ENCODE measurements at places on chromosomes 4 and X.
A peak's percentile ranks its signal among the peaks of the same experiment; 100 is the strongest.

- DNase-seq, result no peak
Measured at GRCh38 chr4:106033469-106033868, 138.2 kb downstream of the NPNT start.

GRCh38 chr4:85826060-85826678 is 351.2 kb downstream of the ARHGAP24 start:
- DNase-seq, result peak; percentile 78

DNA sequence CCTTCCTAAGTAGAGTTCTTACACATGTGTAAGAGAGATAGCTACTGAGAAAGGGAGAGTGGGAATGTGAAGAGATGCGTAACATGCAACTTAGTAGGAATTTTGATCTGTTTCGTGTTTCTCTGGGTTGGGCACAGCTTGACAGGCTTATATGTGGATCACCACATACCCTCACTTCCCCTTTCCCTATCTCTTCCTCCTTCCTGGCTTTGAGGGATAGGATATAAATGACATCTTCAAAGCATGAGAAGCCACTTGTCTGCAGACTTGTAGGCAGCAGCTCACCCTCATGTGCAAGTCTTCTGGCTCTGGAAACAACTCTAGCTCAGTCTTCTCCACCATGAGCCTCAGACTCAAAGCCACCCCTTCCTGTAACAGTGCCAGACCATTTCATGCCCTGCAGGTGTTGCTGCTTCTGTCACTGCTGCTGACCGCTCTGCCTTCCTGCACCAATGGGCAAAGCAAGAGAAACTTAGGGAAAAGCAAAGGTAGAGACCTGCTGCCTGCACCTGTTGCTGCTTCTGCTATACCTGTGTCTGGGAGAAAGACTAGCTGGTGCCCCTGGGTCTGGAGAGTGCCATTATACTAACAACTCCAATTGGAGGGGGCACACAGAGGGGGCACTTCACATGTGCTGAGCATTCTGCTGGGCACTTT is 5.4 kb upstream of the PF4V1 start:
- DNase-seq, result no peak

DNA sequence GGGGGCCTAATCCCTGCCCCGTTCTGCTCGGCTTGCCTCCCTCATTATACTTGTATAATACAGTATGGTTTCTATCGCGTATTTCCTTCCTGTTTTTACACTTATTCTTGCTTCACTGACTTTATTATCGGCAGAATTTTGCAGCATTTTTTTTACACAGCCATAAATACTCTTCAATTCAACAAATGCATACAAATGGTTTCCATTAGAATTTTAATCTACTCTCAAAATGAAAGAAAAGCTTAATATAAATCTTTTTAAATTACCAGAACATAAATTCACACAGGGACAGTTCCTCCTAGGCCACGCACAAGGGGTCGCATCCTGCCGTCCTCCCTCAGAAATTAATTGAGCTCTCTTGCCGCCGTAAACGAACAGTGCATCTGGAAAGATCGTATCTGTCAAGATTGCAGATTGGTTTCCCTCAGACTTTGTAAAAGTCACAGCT is 42.9 kb downstream of the DCTD start:
- no peak for DNase-seq

DNA sequence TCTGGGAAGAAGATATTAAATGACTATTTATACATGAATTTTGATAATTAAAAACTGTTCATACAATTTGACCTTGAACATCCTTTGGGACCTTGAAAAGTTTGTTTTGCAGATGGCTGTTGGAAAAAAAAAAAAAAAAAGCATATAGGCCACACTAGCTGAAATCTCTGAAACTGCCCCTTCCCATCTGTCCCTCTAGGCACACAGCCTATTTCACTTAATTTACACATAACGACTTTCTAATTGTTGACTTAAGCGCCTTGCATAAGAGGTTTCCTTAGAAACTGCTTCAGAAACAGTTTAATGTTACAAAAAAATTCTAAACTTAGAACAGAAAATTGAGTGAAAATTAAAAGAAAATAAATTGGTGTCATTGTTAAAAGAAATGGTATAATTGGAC is 131.0 kb downstream of the COX18 start:
- DNase-seq, result no peak

DNA sequence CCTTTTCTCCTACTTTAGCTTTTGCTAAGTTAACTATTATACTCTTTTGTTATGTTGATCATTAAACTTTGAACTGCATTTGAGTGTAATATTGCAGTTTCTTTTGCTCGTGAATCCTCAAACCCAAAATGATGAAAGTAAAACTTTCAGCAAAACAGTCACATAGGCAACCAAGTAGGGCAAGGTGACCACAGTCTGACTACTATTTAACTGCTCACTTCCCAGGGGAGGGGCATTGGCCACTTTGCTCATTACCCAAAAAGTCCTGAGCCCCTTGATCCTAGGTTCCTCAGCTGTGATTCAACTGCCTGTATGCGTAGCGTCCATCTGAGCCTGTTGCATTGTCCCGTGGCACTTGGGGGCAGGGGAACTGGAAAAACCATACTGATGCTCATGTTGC is 17.0 kb downstream of the RBMX2 start:
- DNase-seq, result no peak

DNA sequence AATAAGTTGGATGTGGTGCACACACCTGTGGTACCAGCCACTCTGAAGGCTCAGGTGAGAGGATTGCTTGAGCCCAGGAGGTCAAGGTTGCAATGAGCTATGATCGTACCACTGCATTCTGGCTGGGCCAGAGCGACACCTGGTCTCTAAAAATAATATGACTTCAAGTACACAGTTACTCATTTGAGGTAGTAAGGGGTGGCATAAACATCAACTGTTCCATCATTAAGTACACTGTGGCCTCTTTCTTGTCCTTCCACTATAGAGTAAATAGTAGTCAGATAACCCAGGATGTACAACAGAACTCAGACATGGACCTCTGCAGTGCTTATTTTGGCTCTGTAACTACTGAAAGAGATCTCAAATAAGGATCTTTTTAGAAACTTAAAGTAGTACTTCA is 10.6 kb downstream of the FAM9B start:
- no peak for DNase-seq

DNA sequence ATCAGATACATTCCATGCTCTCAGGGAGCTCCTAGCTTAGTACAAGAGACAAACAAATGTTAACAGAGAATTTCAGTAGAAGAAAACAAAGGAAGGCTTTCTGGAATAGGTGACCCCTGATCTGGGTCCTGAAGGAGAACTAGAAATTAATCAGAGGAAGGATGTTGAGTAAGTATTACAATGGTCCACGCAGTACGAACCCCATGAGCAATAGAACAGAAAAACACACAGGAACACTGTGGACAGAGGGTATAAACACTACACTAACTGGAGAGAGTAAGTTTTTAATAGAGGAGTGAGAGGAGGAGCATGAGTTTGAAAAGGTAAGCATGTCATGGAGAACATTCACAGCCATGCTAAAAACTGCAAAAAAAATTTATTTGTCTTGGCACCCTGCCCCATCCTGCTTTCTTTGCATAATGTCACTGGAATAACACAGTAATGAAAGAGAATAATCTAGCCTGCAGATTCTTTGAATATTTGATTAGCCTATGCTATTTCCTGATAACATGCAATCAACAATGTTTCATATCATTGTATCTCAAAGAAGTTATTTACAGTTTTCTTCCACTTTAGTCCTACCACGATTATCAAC is 140.3 kb upstream of the ZXDB start:
- DNase-seq, result no peak

- peak; percentile 94 for DNase-seq
Measured at GRCh38 chr4:74932832-74933561, at the start of gene PARM1. PARM1 (plus strand) TSS chr4:74933116; CDS start chr4:74933328, 212 bp downstream.

DNA sequence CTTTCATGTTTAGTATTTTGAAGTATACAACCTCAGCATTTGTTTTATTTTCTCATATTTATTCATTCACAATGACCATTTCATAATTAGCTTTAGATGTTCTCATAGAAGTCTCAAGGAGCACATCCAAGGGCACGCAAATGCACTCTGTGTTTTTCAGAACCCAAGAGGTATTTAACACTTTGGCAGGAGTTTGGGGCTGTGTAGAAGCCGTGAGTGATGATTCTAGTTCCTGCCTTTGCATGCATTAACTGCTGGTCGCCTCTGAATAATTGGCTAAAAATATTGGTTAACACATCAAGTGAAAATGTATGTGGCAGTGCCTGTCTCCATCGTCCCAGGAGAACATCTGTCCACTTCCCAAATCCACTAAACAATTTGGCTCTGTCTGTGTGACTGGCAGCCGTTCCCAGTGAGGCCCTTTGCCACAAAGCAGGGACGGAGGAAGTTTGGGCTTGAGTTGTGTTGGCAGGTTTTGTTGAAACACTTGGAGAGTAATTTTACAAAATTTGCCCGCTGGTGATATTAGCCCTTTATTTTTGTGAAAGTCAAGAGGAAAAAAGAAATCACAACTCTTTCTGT is 730.7 kb upstream of the SLIT2 start:
- DNase-seq, result peak; percentile 24

GRCh38 chrX:127943571-127943970 is 108.6 kb downstream of the ACTRT1 start:
- no peak for DNase-seq

- DNase-seq, result no peak
Measured at GRCh38 chr4:74402692-74403456, 37.9 kb downstream of the EREG start.

DNA sequence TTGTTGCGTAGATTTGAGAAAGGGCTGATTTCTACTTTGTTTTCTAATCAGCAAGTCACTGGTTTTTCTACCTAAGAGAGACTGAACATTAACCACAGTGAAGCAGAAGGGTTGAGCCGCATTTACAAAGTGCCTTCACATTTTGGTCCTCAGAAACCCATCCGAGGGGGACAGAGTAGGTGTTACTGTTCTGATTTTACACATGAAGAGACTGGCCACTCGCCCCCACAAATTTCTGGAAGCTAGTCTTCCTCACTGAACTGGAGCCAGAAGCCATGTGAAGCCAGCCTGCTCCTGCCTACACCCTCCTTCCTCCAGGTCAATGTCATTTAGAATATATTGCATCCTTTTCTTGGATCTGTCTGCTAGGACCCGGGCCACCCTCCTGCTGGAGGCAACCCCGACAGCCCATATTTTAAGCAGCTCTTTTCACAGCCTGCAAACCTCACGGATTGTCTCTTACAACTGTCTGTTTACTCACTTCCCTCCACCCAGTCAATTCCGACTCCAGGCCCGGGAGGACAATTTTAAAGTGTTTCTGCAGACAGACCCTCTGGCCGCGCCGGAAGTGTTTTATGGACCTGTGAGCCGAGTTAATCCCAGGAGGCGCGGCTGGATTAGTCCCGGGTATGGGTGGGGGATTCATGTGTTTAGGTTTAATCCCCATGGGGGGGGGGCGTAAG is 73.2 kb upstream of the BCOR start:
- peak; percentile 46 for DNase-seq

GRCh38 chr4:67401902-67402301 is 143.4 kb downstream of the CENPC start:
- DNase-seq, result no peak

DNA sequence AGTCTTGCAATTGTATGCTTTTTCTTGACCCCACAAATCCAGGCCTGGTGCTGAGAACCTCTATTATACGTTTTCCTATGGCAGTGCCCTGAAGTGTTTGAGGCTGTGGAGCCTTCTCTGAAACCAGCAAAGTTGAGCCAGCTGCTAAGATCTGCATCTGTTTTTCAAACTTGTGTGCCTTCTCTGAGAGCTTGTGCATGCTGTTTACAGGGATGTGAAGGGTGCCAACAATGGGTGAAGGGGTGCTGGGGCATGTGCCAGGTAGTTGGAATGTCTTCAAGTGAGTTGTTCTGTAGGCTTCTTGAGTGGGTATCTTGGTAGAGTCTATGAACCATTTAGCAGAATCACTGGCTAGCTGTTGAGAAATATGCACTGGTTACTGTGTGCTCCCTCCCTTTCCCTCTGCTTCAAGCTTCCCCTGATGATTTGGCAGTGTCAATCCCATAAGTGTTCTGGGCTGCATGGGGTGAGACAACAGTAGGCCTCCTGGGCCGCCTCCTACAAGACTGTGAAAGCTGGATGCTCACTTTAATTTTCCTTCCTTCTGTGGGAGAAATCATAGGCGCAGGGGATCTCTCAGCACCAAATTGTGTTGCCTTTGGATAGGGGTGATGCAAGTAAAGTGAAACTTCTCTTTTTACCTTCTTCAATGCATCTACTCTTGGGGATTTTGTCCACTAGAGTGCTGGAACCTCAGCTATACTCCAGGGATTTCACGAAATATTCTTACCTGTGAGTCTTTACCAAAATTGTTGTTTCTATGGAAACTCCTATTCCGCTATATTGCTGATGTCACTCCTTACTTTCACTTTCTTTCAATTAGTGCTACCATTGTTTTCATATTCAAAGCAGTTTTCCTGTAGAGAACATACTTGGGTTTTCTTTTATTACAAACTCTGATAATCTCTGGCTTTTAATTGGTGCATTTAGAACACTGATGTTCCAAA is 30.0 kb downstream of the ITM2A start:
- no peak for DNase-seq

DNA sequence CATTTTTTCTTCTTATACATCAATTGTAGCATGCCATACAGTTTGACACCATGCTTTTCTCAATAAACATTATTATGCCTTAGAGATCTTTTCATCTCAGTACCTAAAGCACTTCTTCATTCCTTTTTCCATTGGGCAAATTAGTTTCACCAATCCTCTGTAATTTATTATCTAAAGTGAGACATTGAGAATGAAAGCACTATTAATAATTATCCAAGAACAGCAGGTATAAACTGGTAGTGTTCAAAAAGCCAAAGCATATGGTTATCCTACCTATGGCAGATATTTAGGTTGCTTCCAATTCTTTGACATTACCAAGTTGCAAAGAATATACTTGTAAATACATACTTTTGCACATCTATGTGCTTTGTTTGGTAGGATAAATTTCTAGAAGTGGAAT is 15.6 kb downstream of the LAMTOR3 start:
- no peak for DNase-seq

DNA sequence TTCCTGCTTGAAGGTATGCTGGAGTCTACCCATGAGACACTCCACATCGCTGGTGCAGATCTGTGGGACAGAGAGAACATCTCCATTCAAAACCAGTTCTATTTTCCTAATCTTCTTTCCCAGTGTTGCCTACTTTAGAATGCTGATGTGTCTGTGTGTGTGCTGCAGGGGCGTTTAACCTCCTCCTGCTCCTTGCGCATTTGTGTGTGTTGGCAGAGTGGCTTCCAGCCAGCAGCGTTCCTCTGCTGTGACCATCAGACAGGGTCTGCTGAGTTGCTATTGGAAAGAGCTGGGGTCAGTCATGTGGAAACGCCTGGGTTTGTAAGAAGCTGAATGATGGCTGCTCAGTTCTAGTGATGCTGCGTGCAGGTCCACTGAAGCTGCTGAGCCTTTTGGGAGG is 223.6 kb downstream of the RBMX2 start:
- DNase-seq, result no peak

GRCh38 chr4:97073194-97073593 is 1070.1 kb downstream of the STPG2 start:
- no peak for DNase-seq

GRCh38 chr4:82890528-82890900 is 439 bp downstream of the SEC31A start:
- DNase-seq, result no peak

- no peak for DNase-seq
Measured at GRCh38 chrX:136961594-136962135, 72.1 kb downstream of the GPR101 start.

Measured in muscle of leg (tissue), 16 donors.